ENCODE measurements at places on chromosomes 11 and 22.

GRCh38 chr11:706957-707816 lies 1.2 kb downstream of the EPS8L2 start:
- peak; percentile 53 for DNase-seq

DNA sequence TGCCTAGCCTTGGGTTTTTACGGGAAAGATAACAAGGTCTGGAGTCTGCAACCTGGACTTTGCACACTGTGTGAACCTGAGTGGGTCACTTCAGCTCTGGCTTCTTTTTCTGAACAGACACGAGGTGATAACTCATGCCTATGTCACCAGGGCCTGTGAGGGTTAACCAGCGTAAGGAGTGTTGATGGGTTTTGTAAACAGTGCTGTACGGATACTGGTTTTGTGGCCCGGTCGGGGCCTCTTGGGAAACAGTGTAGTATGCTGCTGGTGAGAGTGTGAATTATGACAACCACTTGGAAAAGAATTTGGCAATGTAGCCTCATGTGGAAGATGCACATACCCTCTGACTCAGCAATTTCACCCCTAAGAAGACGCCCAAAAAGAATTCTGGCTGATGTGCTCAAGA lies 266.8 kb downstream of the MN1 start:
- peak; percentile 38 for DNase-seq

- DNase-seq = peak; percentile 79
Measured at GRCh38 chr22:24486501-24486921, 8.6 kb upstream of the UPB1 start.

DNA sequence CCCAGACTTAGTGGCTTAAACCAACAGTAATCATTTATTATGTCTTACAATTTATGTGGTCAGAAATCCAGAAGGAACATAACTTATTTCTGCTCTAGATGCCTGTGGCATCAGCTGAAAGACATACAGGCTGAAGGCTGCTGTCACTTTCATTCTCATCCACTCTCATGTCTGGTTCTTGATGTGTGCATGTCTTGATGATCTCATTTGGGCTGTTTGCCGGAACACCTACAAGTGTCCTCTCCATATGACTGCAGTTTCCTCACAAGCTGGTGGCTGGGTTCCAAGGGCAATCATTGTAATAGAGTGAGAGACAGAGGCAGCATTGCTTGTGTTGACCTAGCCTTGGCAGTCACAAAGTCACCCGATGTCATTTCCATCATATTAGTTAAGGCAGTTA lies 1375.9 kb upstream of the RAG2 start:
- peak; percentile 20 for DNase-seq

DNA sequence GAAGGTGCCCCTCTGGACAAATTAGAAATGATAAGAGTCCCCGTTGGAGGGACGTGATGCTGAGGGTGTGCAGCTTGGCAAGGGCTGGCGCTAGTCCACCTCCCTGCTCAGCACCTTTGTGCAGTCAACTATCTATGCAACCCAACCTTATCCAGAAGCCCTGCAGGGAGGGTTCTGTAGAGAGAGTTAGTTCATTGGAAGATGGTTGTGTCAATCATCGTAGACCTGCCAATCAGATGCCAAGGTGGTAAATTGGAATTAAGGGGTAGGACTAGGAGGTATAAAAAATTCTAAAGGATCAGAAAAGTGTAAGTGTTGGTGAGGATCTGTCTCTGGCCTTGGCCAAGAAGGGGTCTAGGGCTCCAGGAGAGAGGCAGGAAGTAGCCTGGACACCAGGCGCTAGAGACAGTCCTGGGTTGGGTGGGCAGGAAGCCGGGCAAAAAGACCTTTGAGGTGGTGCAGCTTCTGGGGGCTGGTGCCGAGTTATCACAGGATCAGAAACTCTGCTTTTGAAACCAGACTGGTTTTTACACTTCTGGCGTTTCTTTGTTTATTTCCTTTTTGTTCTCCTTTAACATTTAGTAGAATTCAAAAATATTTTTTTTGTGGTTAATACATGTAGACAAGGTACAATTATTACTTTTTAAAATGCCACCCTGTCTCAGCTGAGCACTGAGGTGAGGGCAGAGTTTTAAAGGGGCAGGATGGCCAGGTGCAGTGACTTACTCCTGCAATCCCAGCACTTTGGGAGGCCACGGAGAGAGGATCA lies 1.6 kb downstream of the C1QTNF6 start:
- DNase-seq = peak; percentile 77
